ENCODE measurements at places on chromosomes 4 and X.

DNA sequence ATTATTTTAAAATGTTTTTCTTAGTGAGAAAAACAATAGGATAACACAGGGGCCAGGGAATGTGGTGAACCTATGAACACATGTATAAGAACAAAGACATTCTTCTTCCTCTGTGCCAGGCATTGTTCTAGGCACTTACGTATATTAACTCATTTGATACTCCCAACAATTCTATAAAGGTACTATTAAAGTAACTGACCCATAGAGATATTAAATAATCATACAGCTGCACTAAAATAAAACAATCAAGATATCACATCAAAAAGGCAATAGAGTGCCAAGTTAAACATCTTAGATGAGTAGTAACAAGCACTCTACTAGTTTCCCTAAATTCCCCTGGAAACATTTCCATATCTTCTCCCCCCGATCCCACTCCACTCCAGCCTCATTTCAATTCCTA is 33.4 kb downstream of the SLC39A8 start:
- DNase-seq, result no peak

GRCh38 chr4:105998171-105999063 is 103.1 kb downstream of the NPNT start:
- no peak for DNase-seq

GRCh38 chr4:61427818-61428495 is 227.8 kb downstream of the ADGRL3 start:
- DNase-seq, result no peak

DNA sequence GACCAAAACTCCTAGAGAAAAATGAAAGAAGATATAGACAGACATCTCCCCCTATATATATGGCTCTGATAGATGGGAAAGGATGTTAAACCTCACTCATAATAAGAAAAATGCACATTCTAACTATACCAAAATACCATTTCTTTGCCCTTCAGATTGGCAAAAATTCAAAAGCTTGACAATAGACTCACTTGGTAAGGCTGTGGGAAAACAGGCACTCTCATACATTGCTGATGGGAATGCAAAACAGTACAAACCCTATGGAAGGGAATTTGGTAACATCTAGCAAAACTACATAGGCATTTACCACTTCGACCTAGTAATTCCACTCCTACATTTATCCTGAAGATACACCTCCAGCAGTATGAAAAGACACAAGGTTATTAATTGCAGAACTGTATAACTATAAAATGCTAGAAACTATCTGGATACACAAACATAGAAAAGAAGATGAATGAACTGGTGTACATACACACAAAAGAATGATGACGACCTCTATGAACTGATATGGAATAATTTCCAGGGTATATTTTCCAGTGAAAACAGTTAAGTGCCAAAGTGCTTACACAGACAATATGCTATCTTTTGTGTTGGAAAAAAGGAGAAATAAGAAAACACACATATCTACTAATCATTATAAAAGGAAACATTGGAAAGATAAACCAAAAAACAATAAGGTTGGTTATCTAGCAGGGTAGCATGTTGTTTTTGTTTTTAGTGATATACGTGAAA is 48.5 kb downstream of the WDFY3 start:
- DNase-seq, result no peak

GRCh38 chrX:49066690-49067089 is 7.1 kb downstream of the PRAF2 start:
- DNase-seq, result no peak

GRCh38 chr4:58090539-58090938 is 980.4 kb upstream of the IGFBP7 start:
- no peak for DNase-seq

- no peak for DNase-seq
Observed at GRCh38 chr4:99447079-99447478, 11.9 kb upstream of the ADH7 start.

DNA sequence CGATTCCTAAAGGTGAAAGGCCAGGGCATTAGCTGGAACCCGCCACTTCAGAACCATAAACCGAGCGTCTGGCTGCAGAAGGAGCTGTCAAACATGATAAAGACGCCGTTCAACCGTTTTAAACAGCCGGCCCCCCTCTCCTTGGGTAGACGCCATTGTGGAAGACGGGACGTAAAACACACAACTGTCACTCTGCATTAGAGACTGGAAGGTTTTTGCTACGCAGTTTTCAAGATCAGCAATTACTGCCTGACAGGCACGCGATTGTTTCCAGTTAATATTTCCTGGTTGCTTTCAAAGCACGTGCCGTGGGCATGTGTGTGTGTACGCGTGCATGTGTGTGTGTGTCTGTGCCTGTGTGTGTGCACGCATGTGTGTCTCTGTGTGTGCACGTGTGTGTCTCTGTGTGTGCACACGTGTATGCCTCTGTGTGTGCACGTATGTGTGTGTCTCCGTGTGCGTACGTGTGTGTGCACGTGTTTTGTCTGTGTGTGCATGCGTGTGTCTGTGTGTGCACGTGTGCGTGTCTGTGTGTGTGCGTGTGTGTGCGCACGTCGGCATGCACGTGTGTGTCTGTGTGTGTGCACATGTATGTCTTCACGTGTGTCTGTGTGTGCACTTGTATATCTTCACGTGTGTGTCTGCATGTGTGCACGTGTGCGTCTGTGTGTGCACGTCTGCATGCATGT is 48.8 kb downstream of the SHOX start:
- no peak for DNase-seq

GRCh38 chr4:182795446-182796238 is 121.5 kb downstream of the DCTD start:
- DNase-seq, result no peak

GRCh38 chr4:10163296-10163695 is 46.7 kb upstream of the WDR1 start:
- DNase-seq, result no peak

- no peak for DNase-seq
Observed at GRCh38 chr4:35884714-35885480, 359.4 kb downstream of the ARAP2 start.

GRCh38 chr4:166535865-166536264 is 662.8 kb downstream of the TLL1 start:
- DNase-seq, result no peak

DNA sequence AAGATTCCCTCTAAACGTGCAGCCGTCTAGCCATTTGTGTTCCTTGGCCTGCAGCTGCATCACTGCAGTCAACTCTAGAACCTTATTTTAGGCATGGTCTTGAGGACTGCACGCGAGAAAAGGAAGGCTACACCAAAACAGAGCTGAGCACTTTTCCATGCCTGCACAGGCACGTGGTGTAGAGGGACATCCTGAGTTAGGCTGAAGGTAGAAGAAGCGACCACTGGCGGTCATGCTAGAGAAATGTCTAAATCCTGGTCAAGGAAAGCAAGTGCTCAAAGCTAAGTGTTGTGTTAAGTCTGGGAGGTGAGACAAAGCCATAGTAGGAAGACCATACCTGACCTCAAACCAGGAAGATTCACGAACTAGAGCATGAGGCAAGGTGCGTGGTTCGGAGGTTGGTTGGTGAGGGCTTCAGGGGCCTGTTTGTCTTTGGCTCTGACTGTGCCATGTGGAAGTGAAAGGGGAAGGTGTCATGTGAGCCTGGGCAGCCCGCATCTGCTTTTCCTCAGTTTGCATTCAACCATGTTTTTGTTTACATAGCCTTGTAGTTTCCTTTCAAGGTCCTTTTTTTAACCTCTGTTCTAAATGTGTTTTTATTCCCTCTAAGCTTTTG is 203.8 kb downstream of the AASDH start:
- no peak for DNase-seq

- DNase-seq, result no peak
Observed at GRCh38 chr4:107650251-107650650, 69.8 kb downstream of the PAPSS1 start.

- DNase-seq, result no peak
Observed at GRCh38 chr4:6625256-6625655, 15.2 kb upstream of the MRFAP1 start.

DNA sequence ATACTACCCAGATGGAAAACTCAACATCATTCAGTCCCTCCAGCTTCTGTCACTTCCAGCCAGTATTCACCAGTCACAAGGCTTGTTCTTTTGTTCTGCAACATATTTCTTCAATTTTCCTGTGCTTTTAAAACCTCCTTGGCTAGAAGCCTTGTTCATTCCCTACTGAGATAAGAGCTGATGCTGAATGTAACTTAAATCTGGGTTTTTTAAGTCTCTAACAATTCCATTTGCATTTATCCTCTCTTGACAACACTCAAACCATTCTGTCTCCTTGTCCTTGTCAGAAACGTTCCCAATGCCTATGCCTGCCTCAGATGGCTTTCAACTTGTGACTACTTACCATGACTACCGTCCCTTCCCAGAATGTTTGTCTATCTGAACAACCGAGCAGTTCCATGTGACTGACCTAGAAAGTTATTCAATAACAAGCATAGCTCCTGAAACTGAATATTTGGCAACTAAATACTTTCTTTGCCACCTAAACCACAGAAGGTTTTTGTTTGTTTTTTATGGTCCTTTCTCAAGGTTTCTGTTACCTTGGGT is 682.9 kb upstream of the GALNTL6 start:
- no peak for DNase-seq

GRCh38 chr4:144338148-144338547 is 197.6 kb upstream of the GYPA start:
- no peak for DNase-seq

DNA sequence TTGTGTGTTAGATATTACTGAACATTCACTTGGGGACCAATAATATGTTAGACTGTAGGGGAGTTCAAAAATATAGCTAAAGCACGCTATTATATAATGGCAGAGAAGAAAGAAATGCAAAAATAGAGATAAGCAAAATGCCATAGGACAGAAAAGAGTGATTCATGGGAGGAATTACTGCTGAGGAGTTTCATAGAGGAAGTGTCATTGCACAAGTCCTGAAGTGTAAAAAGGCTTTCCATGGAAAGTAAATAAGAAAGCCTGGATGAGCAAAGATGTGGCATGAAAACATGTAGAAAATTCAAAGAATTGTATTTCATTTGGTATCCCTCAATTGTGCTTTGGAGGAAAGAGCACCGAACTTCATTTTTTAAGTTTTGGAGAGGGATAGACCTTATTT is 14.5 kb downstream of the HMGB2 start:
- no peak for DNase-seq

DNA sequence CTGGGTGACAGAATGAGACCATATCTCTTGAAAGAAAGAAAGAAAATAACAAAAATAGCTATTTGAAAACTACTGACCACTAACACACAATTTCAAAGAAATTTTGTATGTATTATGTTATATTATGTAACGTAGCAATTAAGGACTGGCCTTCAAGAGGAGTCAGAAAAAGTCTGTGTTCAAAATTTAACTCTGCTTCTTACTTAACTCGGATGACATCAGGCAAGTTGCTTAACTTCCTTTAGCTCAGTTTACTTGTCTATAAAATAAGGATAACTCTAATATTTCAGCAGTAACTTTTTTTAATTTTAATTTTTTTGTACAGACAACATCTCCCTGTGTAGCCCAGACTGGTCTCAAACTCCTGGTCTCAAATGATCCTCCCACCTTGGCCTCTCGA is 14.6 kb upstream of the PRSS12 start:
- DNase-seq, result no peak

DNA sequence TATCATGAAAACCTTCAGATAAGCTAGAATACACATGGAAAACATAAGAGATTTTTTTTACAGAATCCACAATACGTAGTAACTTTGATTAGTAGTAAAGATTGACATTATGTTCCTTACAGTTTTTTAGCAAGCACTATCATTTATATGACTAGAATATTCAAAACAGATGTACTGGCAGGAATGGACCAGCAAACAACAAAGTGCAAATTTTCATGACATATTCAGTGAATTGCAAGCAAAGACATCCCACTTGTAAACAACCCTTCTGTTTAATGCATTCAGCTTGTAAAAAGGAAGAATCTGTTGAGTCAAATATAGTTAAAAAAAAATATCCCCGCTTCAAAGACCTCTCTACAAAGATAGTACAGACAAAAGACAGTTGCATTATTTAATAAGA is 403.7 kb upstream of the TRAM1L1 start:
- no peak for DNase-seq

DNA sequence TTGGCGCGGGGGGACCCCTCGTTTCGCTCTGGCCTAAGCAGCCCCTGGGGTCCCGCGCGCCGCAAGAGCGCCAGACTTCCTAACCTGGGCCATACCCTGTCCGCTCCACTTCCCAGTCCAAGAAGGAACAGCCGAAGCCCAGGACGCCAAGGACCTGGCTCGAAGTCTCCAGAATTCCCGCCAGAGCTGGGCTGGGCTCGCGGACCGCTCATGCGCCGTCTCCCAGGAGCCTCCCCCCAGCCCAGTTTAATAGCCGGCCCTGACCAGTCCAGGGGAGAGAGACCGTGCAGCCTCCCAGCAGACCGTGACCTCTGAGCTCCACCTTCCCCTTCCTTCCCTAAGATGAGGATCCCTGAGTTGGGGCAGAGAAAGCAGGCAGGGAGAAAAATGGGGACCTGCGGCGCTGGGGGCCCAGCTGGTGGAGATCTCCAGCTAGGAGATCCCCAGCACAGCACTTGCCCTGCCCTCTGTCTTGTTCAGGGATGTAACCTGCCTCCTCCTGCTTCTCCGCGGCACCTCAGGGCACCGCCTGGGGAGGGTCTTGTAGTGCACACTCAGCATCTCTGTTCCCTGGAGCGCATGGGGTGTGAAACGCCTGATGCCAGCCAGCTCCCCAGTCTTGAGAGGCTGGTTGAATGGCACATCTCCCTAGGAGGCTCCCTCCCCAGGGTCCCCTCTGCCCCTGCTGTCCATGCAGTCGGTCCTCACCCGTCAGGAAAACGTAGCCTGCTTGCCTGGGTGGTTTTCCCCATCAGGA is 1.2 kb upstream of the LETM1 start:
- no peak for DNase-seq

- DNase-seq, result no peak
Observed at GRCh38 chrX:153576239-153576870, 22.6 kb downstream of the CCNQ start.

DNA sequence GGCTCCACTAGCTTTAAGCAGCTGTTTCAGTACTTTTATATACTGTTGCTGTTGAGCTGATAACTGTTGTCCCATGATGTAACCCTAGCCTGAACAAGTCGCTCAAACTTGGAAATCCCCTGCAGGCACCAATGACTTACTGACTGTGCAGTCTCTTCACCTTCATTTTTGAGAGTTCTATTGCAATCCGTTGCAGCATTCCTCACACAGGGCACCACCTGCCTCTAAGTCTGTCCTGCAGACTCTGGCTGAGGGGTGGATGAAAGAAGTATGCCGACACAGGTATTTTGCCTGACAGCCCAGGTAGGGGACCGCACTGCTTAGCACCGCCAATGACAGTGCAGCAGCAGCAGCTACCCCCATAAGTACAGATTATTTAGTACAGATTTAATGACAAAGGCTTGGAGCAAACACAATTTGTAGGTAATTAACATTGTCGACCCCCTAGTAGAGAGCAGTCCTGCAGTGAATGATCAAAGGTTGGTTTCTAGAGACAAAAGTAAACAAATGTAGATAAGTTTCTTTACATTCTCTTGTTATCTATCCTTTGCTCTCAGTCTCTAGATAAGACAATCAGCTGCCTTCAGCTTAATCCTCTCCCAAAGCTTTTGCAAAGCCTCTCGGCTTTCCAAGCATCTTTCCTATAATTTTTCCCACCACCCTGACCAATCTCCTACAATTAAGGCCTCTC is 205.0 kb downstream of the PABPC4L start:
- no peak for DNase-seq

GRCh38 chrX:69018416-69019072 is 146.7 kb downstream of the PJA1 start:
- no peak for DNase-seq
